ENCODE measurements at places on chromosomes 3 and 15.

DNA sequence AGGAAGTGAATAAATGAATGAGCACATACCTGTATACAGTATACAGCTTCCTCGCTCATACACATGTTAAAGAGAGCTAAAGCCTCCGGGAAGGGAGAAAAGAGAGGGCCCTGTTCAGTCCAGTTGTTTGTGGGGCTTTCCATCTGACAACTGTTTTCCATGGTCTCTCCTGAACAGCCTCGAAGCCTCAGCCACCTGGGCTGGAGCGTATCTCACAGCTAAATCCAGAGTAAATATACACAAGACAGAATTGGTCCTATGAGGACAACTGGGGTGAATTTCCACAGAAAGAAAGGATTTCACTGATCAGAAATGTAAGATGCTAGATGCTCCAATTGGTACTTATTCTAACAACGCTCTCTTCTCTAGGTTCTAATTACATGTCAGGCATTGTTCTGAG, 103.5 kb downstream of the LIPC start:
- no peak for DNase-seq

GRCh38 chr15:80878242-80878866, 99.2 kb downstream of the CEMIP start:
- DNase-seq, result no peak

DNA sequence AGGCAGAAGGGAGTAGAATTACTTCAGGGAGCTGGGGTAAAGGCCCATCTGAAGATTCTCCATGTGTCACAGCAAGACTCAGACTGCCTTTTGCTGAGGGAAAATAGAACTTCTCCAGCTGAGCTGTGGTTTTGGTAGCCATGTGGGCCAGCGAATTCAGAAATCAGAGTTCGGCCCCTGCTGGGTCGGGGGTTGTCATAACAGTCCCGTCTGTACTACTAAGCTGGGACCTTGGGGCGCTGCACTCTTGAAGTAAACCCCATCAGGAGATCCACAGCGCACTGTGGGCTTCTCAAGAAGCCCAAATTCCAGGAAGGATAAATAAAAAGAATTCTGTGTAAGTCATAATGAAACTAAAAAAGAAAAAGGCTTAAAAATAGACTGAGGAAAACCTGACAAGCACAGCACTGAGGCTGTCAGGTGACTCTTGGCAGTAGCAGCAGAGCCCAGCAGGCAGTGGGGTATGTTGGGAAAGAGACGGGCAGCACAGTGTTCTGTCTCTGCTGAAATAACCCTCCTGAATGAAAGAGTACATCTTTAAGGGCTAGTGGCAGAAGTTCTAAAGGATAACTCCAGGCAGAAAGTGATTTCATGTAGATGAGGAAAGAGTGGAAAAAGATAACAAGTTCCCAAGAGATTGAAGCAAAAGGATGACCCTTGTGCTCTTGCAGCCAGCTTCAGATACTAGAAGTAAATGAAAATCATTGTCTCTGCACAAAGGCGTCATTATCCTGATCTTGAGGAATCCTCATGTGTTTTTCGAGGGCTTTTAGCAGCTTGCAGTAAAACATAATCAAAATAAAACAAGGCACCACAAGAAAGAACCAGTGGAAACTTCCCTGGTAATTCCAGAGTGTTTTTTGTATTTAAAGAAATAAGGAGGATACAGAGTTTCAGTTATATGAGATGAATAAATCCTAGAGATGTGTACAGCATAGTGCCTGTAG, 74.5 kb downstream of the RAB7A start:
- no peak for DNase-seq

DNA sequence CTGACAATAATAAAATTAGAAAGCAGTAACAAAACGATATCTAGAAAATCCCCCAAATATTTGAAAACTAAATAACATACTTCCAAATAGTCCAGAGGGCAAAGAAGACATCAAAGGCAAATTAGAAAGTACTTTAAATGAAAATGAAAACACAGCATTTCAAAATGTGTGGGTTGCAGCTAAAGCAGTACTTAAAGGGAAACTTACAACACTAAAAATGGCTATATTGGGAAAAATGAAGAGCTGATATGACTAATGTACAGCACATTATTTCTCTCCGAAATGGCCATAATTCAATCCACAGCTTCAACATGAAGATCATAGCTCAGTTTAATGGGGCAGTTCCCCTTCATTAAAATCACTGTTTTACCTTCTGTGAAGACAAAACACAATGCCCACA, 71.9 kb downstream of the FBXL22 start:
- no peak for DNase-seq

DNA sequence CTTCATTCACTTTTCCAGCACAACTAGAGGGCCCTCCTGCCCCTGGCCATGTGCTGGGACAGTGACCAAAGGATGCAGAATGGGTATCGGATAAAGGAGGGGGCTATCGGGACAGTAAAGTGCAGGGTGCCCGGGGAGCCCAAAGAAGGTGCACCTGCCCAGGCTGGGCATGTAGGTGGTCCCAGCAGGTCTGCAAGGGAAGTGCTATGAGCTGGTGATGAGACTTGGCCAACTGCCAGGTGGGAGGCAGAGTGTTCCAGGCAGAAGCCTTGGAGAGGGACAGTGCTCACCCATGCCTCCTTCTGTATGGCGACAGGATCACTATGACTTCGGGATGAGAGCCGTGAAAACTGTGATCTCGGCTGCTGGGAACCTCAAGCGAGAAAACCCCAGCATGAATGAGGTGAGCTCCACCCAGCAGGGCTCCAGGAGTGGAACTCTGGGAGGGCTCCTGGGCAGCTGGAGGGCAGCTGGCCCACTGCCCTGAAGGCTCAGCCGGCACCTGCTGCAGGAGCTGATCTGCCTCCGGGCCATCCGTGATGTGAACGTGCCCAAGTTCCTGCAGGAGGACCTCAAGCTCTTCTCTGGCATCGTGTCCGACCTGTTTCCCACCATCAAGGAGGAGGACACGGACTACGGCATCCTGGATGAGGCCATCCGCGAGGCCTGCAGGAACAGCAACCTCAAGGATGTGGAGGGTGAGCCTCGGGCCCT, 48.4 kb downstream of the DNAH1 start:
- no peak for DNase-seq

DNA sequence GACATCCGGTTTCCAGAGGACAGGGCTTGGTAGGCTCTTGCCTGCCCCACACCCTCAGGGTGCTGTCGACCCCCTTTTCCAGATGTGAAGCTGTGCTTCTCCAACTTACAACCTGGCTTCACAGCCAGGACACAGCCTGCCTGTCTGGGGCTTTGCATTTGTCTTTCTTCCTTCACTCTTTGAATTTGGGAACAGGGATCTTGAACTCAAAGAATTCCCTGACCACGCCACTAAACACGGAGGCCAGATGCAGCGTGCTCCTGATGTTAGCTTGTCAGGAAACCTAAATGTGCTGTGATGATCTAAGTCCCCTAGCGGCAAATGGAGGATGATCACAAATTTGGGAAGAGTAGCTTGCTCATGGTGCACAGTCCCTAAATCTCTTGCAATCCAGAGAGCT, 244.8 kb upstream of the RGMA start:
- DNase-seq, result no peak

DNA sequence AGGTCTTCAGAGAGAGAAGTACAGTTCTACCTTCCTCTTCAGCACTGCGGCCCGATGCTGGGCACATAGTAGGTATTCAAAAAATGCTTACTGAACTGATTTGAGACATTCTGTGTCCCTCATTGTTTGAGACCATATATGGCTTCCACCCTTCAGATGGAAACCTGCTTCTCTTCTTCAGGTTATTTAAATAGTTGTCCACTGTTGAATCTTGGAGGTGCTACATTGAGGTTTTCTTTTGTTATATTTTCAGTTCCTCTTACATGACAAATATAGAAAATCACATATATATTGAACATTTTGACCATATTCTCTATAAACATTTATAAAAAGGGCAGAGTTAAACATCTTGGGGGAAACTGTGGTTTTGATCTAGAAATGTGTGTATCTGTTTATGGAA, 200.2 kb upstream of the LRRC3B start:
- no peak for DNase-seq

GRCh38 chr3:88742674-88743507, 364.5 kb upstream of the EPHA3 start:
- DNase-seq, result no peak

DNA sequence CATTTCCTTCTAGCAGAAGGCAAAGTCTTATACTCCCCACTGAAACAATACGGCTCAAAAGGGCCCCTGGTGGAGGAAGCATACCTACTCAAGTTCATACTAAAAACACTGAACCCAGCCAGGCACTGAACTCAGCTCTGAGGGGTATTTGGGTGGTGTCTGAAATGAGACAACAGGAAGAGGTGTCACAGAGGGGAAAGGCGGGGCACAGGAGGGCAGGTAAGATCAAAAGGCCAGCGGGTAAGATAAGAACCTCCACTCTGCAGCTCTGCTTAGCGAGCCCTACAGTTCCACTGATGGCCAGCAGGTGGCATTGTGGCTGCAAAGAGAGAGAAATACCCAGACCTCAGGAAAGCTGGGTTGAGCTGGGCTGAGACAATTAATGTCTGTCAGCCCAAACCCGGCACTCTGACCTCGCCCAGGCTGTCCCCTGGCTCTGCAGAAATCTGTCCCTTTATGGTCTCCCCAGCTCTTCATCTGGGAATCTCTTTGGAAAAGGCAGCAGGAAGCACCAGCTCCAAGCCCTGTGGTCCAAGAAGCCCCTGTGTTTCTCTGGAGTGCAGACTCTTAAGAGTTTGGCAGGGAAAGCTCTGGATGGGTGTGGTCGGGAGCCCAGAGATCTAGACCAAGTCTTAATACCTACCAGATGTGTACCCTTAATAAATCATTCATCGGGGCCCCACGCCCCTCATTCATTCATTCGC, 8.4 kb downstream of the MFGE8 start:
- peak; percentile 25 for DNase-seq

- DNase-seq, result no peak
Observed at GRCh38 chr3:148937467-148938255, 53.7 kb upstream of the GYG1 start.

DNA sequence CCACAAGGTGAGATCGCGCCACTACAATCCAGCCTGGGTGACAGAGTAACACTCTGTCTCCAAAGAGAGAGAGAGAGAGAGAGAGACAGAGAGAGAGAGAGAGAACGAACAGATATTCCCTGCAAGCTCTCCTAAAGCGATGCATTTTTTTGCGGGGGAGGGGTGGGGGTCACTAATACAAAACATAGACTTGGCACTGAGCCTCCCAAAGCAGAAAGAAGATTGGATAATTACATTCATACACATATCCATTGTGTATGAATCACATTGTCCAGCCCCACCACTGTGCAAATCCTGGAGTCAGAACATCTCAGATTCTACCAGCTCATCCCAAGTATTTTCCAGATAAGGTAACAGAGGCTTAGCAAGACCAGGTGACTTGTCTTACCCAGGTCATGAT, 459.9 kb downstream of the MAGI1 start:
- no peak for DNase-seq

Measured in NCI-H446 treated with DMSO at 0.1 percent for 48 hours (cell line).